ENCODE measurements at places on chromosomes 4 and X.

- DNase-seq: no peak
Measured at GRCh38 chrX:19193565-19193964, 71.3 kb upstream of the ADGRG2 start.

GRCh38 chr4:123545667-123546572 lies 149.3 kb downstream of the SPRY1 start:
- DNase-seq: no peak

- no peak for DNase-seq
Measured at GRCh38 chrX:49901048-49901447, 21.3 kb upstream of the CLCN5 start.

DNA sequence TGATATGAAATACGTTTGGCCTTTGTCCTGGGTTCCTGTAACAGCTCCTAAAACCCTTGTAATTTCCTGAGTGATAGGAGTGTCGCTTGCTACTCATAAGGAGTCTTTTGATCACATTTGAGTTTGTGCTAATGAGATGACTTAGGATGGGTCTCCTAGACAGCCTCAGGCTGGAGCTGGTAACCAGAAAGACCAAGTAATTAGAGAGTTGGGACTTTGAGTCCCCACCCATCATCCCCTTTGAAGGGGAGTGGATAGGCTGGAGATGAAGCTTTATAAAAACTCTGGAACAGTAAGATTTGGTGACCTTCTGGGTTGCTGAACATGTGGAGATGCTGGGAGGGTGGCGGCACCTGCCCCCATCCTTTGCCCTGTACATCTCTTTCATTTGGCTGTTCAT lies 2.9 kb downstream of the SEC24B start:
- DNase-seq: no peak

GRCh38 chr4:79014230-79014629 lies 75.0 kb upstream of the PAQR3 start:
- DNase-seq: no peak

- no peak for DNase-seq
Measured at GRCh38 chr4:143743591-143743990, 43.1 kb upstream of the FREM3 start.

GRCh38 chr4:25687773-25688172 lies 32.1 kb downstream of the SLC34A2 start:
- no peak for DNase-seq

DNA sequence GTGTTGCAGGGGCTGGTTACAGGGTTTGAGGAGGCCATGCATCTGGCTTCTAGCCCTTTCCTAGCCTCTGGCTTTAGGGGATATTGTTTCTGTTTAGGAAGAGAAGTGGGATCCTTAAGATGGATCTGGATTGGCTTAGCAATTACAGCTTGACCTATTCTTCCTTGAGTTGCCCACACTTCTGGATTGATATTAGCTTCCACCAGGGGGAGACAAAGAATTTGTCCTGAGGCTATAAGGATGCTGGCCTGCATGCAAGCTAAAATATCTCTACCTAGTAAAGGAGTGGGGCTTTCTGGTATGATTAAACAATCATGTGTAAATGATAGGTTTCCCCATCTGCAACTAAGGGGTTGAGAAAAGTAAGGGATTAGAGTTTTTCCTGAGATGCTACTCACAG lies 117.2 kb downstream of the TEX13C start:
- no peak for DNase-seq

GRCh38 chr4:155679343-155679742 lies 12.7 kb downstream of the GUCY1A1 start:
- no peak for DNase-seq

GRCh38 chr4:160159457-160159856 lies 1056.6 kb downstream of the RAPGEF2 start:
- no peak for DNase-seq

DNA sequence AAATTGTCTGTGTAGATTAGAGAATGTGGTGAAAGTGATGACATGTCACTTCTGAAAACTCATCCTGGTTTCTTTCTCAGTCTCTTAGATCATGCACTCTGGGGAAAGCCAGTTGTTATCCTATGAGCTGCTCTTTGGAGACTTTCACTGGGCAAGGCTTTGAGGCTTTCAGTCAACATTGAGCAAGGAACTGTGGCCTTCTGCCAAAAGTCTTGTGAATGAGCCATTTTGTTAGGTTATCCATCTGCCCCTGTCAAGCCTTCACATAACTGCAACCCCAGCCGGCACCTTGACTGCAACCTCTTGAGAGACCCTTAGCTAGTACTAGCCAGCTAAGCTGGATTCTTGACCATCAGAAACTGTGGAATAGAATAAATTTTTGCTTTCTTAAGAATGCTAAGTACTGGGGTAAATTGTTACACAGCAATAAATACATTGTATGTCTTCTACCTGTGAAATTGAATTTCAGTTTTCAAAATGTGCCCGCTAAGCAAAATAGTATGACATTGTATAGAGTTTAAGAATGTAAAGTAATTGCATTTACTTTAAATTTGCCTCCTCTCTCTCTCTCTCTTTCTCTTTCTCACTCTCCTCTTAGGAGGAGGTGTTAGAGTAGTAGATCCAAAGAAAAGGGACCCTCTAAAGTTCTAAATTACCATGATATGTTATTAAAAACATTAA lies 1273.0 kb downstream of the RAPGEF2 start:
- DNase-seq: no peak

- DNase-seq: no peak
Measured at GRCh38 chr4:26984896-26985295, 124.3 kb downstream of the STIM2 start.

- no peak for DNase-seq
Measured at GRCh38 chrX:10855845-10856244, 235.5 kb upstream of the MID1 start.

GRCh38 chr4:7322166-7322991 lies 112.4 kb downstream of the PSAPL1 start:
- no peak for DNase-seq

- no peak for DNase-seq
Measured at GRCh38 chr4:147864607-147865006, 132.7 kb downstream of the ARHGAP10 start.

- no peak for DNase-seq
Measured at GRCh38 chrX:64975491-64975890, 759 bp downstream of the ZC4H2 start.

DNA sequence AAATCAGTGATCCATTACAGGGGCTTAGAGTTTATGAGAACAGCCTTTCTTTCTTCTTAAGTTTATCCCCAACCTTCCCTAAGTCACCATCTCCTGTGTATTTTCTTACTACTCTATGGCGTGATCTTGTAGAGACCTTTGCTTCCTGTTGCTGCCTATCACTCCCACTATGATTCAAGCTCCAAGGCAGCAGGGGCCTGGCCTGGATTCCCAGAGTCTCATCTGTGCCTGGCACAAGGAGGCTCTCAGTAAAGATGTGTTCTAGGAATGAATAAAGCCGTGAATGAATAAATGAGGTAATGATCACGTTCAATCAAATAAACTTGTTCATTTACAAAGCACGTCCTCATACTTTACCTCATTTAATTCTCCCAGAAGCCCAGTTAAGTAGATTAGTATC lies 45.4 kb downstream of the CC2D2A start:
- no peak for DNase-seq

DNA sequence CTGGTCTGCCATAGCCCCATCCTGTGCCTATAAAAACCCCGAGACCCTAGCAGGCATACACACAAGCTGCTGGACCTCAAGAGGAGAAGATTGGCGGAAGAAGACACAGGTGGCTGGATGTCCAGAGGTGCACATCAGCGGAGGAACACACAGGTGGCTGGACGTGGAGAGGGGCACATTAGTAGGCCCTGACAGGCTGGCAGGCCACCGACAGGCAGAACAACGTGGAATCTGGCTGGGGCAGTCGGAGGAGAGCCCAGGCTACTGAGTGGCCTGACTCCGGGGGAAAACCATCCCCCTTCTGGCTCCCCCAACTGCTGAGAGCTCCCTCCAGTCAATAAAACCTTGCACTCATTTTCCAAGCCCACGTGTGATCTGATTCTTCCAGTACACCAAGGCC lies 512.5 kb upstream of the AMOT start:
- no peak for DNase-seq

DNA sequence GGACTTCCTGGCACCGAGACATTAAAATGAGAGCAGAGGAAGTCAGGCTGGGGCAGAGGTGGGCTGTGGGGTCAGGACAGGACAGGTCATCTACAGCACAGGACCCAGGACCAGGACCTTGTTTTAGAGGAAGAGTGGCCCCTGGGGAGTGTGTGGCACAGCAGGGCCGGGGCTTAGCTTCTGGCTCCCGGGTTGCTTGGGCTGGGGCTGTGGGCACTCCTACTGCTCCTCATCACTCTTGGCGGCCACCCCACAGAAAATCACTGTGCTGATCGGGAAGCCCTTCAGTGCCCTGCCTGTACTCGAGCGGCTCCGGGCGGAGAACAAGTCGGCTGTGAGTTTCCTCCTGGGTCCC lies 8.1 kb upstream of the ATP6AP1 start:
- no peak for DNase-seq

- DNase-seq: no peak
Measured at GRCh38 chr4:80594701-80595100, 259.2 kb downstream of the CFAP299 start.

GRCh38 chrX:54747733-54748393 lies 50.2 kb downstream of the ITIH6 start:
- no peak for DNase-seq

All from stimulated activated CD8-positive, alpha-beta memory T cell treated with anti-CD3 and anti-CD28 coated beads, Interleukin-4, amount 100 ng/mL, for 1 hour (primary cell).